HFFc6 (cell line): ENCODE measurements at places on chromosomes 2 and 18.
A peak's percentile ranks its signal among the peaks of the same experiment; 100 is the strongest.

DNA sequence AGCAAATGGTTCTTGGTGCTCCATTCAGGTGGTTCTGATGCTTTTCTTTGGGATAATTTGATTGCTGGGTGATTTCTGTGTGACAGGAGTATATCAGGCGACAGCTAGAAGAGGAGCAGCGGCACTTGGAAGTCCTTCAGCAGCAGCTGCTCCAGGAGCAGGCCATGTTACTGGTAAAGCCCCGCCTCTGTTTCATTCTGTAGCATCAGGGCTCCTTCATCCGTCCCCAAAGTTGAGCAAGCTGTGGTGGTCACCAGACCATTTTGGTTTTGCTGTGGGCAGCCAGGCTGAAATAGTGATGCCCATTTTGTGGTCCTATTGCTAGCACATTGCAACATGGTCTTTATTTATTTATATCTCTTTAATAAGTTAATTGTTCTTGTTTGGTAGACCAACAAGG is 132.8 kb upstream of the IL1R2 start:
- DNase-seq: no peak

DNA sequence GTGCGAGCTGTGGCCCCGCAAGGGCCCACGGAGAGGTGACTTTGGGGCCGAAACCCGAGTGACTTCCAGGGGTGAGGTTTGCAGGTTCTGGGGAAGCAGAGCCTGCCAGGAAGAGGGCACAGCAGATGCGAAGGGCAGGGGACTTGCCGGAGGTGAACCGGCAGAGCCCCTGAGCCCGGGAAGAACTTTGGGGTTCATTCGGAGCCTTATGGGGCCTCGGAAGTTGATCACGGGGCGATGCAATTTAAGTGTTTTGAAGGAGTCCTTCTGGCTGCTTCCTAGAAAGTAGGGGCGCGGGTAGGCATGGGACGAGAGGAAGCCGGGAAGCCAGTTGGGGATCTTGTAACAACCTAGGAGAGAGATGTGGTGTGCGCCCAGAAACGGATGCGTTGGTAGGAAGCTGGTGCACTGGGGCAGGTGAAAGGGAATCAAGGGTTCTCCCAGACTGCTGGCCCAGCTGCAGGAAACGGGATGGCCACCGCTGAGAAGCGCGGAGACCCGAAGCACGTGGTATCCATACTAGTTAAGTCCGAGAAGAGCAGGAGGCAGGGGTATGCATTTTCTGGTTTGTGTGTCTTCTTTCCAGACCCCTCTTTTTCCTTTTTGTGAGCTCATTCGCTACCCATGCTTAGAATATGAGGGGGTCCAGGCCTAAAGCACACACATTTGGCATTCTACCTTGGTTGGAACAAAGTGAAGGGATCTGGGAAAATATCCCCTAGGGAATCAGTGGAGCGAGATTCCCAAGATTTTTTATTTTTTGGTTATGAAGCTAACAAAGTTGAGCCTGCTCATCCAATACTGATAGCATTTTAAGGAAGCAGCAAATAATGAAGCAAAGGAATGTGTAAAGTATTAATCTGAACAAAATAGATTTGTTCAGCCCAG is 758 bp downstream of the SCLY start:
- DNase-seq: peak; percentile 22

GRCh38 chr2:133675-134593 is 87.6 kb upstream of the FAM110C start:
- DNase-seq: no peak

DNA sequence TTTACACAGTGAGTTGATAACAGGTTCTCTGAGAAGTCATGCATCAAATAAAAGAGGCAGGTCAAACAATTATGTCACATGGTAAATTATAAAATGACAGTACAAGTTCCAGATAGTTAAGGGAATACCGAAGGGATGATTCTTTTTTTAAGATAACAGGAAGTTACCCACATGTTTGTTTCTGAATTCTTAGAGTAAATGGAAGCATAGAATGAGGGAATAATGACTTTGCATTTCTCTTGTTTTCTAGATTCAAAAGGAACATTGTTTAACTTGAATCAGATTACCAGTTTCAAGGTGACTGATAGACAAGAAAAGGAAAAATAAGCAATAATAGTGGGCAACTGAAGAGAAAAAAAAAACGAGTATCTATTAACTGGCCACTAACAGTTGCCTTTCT is 124.5 kb downstream of the MIB1 start:
- no peak for DNase-seq

DNA sequence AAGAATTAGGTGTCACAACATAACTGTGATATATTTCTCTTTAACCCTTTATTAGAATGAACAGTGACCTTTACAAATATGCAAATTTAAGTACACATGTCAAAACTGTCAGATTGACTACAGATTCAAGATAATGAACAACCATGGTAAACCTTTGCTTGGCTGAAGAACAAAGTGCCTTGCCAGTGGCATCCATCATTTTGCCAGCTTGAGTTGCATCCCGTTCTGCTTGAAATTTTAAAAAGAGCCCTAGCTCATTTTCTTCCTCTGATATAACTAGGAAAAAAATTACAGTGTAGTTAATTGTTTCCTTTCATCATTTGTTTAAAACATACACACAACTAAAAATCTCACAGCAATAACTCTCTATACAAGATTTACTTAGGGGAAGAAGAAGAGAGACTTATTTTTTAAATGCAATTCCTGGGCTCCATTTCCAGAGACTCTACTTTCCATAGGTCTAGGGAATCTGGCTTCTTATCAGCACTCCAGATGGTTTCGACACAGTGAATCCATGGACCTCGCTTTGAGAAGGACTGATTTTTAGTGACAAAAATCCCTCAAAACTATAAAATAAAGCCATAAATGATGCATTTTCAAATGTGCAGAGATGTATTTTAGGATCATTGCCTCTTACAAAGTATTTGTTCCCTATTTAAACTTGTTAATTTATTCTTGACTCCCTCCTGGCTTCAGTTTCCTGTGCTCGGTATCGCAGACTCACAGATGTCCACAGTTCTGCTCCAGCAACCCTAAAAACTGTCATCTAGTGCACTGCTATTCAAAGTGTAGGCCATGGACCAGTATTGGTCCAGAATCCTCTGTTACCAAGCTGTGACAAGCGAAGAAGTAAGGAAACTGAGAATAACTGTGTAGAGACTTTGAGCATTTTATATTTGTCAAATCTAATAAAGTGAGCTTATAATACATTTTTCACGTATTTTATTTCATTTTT is 50.1 kb downstream of the ICA1L start:
- no peak for DNase-seq

GRCh38 chr2:144374163-144374661 is 145.7 kb downstream of the ZEB2 start:
- no peak for DNase-seq

GRCh38 chr2:231512222-231512621 is 18.0 kb downstream of the NMUR1 start:
- DNase-seq: no peak

DNA sequence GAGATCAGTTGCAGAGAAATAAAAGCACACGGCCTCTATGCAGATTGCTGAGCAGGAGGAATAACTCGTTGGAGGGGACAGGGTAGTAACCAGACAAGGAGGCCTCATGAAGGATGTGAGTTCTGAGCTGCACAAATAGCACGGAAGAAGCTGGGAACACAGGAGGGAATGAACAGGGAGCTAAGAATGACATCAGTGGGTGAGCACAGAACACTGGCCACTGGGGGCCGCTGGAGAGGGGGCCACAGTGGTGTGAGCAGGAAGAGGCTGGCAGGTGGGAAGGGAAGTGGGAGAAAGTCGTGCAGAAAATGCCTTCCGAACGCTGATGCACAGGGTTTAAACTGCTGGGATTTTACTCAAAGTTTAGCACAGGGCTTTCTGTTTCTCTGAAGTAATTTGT is 61.0 kb downstream of the ZAP70 start:
- no peak for DNase-seq

GRCh38 chr2:121189011-121189410 is 96.0 kb downstream of the TFCP2L1 start:
- no peak for DNase-seq

DNA sequence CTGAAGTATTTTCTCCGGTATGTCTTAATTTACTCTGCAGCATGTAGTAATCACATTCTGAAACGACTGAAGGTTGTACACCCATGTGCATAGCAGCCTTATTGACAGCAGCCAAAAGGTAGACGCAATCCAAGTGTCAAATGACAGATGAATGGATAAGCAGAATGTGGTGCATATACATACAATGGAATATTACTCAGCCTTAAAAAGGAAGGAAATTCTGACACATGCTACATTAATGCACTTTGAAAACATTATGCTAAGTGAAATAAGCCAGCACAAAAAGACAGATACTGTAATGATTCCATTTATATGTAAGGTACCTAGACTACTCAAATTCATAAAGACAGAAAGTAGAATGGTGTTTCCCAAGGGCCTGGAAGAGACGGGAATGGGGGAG is 88.0 kb upstream of the EFEMP1 start:
- no peak for DNase-seq

DNA sequence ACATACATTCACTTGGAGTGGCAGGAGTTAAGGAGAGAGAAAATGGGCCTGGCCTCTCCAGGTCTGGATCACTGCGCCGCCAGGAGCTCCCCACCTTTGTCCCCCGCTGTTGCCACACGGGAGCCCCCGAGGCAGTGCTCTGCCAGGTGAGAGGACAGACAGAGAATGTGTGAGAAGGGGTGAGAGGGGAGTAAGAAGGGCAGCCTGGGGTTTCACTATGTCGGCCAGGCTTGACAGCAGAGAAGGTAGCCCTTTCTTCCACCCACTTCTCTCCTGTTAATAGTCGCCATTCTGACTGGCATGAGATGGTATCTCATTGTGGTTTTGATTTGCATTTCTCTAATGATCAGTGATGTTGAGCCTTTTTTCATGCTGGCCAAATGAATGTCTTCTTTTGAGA is 26.2 kb upstream of the ARHGEF4 start:
- DNase-seq: no peak

DNA sequence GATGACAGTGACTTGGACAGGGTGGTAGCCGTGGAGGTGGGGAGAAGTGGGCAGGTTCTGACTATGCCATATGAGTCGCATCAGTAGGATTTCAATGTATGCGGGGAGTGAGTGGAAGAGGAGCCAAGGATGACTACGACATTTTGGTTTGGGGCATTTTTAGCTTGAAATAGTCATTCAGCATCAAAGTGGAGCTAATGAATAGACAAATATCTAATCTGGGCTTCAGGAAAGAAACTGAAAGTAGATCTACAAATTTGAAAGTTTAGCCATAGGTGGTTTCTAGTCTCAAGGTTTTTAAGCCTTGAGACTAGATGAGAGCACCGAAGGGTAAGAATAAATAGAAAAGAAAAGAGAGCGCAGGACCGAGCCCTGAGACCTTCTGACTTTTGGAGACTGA is 58.3 kb downstream of the FEZ2 start:
- DNase-seq: peak; percentile 67

DNA sequence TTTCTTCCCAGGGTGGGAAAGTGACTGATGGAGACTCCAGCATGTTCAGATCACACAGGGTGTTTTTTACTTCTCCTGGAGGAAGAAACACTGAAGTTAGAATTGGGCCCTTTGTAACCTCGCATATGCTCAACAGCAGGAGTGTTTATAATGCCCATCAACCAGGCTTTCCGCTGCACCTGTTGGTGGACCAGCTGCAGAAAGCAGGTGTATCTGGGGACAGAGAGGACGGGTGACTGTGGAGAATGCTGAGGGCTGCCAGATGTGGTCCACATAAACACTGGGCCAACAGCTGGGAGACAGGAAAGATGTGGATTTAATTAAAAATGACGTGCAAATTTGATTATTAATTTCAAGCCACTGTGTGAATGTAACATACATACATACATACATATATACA is 335.5 kb upstream of the SPRED2 start:
- no peak for DNase-seq

GRCh38 chr2:128514555-128514955 is 195.9 kb upstream of the HS6ST1 start:
- DNase-seq: no peak

- no peak for DNase-seq
Observed at GRCh38 chr2:166091439-166091838, 36.4 kb downstream of the SCN1A start.

- DNase-seq: no peak
Observed at GRCh38 chr2:237446338-237446665, 32.3 kb upstream of the COL6A3 start.

DNA sequence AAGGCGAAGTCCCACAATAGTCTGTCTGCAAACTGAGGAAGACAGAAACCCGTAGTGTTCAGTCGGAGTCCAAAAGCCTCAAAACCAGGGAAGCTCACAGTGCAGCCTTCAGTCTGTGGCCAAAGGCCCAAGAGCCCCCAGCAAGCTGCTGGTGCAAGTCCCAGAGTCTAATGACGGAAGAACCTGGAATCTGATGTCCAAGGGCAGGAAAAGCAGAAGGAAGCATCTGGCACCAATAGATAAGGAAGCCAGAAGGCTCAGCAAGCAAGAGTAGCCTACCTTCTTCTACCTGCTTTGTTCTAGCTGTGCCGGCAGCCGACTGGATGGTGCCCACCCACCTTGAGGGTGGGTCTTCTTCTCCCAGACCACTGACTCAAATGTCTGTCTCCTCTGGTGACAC is 21.8 kb downstream of the CFAP210 start:
- no peak for DNase-seq

- DNase-seq: no peak
Observed at GRCh38 chr2:15273452-15273851, 287.7 kb downstream of the NBAS start.
